ENCODE measurements at places on chromosomes 2 and 18.

DNA sequence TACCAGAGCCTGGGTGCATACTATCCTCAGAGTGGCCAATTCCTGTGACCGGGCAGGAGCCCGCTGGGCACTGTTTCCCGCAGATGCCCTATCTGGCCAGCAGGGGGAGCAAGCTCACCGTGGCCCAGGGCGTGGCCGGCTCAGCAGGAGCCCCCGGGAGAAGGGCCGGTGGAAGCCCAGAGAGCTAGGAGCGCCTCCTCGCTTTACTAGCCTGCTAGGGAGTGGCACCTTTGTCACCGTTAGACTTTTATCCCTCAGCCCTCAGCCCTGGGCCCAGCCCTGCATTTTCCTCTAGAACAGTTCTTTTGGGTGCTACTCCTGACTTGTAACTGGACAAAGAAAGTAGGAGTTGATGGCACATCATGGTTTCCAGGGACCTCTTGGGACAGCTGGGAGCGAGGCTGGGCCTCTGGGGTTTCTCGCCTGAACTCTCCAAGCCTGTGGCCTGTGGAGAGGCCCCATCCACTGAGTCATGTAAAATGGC is 24.0 kb downstream of the TMEM177 start:
- no peak for DNase-seq

DNA sequence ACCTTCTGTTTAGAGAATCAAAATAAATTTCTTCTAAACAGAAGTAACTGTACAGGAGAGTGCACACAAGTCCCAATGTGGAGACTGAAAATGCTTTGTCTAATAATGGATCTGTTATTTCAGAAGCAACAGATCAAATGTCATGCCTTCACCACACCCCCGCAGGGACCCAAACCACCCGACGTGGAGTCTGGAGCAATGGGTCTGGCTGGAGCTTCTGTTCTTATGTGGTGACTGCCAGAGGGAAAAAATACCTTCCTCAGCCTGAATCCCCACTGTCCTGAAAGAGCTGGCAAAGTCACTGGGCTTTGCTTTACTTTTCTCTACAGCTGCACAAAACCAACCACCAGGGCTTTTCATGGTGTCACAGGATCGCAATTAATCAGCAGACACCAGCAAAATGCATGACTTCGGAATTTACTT is 119.0 kb upstream of the ZFP36L2 start:
- no peak for DNase-seq

DNA sequence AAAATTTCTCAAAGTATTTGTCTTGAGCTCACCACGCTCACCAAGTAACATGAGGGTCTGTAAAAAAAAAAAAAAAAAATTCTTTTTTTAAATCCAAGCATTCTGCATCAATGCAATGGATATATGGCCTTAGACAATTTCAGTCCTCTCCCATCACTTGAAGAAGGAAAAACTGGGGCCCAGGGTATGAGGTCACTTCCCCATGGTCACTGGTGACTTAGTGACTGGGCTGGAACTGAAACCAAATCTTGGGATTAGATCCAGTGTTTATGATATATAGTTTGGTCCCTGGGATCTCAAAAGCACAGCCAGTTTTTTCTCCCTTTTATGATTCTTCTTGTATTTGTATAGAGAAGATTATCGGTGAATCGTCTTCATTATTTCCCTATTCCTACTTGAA is 477.9 kb upstream of the TNP1 start:
- no peak for DNase-seq

GRCh38 chr2:42794271-42795046 is 2.1 kb upstream of the HAAO start:
- no peak for DNase-seq

DNA sequence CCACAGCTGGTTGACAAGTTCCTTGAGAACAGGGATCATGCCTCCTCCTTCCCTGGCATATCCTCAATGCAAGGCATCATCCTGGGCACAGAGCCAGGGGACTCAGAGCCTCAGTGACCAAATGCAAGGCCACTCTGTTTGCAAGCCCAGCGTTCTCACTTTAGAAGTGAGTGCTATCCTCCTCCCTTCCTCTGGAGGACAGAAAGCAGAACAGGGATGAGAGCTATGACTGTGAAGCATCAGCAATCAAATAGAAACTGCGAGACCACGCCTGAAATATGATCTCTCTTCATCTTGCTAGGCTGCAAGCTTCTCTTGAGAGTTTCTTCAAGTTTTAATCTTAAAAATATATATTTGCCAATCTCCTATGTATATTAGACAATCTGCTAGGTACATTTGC is 119.8 kb downstream of the LRATD1 start:
- no peak for DNase-seq

DNA sequence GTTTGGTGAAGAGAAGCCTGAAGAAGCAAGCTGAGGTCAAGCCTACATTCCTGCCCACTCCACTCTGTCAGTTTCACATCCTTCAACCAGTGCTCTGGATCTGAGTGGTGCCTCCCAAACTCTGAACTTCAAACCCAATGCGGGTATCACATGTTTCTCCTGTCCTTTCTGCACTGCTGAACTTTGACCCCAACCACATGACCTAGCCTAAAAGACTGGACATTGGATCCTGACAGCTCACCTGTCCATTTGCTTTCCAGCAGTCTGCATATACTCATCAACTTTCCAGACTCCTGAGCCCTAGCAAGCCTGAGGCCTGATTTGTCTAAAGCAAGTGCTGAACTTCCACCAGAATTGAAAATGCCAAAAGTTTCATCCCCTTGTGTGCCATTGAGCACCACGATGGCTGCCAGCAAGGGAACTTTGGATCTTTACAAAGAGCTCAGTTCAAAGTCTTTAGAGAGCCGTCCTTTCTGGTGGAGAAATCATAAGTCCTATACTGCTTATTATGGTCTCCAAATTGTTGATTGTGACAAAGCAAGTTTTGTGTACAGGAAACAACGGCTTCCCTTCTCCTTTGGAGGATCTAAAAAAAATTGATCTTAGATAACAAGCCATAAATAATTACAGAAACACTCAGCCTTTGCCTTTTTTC is 37.6 kb upstream of the ITGA6 start:
- DNase-seq = no peak

- no peak for DNase-seq
These were observed 314.9 kb downstream of the EIPR1 start for GRCh38 chr2:3062476-3063260.

Data from glomerular endothelial cell (primary cell).